ENCODE measurements at places on chromosomes 6 and 20.

- DNase-seq, result no peak
These were observed 87.9 kb upstream of the CDYL start for GRCh38 chr6:4687989-4688947.

- DNase-seq, result no peak
These were observed 172.6 kb downstream of the CD83 start for GRCh38 chr6:14290041-14290771.

DNA sequence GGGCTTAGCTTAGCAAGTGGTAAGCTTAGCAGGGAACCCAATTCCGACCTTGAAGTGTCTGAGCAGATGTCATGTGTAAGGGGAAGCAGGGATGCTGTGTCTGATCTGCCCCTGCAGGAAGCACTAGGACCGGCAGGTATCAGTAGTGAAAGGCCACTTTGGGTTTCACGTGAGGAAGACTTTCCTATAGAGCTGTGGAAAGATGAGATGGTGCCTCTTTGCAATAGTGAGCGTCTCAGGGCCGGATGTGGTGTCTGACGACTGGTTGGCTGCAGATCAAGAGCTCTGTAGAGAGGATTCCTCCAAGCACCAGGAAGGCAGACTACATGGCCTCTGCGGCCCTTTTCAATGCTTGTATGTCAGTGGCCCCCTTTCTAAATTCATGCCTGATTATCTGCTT is 98.3 kb downstream of the TIAM2 start:
- DNase-seq, result no peak

DNA sequence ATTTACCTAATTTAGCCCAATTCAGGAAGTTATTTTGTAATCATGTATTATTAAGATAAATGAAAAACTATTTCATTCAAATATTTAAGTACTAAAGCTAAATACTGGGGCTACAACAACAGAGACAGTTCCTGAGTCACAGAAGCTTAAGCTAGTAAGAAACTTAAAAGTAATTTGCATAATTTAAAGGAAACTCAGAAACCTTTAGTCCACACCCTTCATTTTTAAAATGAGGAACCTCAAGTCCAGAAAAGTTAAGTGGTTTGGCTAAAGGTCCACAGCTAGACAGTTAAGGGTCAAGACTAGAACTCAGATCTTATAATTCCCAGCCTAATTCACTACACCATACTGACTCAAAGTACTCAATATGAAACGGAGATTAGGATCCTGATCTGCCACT is 7.2 kb downstream of the LMBRD1 start:
- no peak for DNase-seq

DNA sequence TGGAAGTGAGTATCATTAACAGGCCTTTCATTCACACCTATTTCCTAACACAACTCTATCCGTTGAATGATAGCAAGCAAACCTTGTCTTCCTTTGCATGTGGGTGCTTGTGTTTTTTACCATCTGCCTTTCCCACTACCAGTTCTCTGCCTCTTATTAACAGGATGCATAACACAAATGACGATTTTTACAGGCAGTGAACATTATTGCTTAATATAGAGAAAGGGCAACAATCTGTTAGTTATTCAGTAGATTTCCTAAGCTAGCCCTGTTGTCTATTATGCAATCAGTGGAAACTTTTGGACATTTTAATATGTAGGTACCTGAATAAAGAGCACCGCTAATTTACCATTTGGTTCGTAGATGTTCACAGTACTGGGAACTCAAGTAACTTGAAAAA is 348.8 kb upstream of the PLCB4 start:
- no peak for DNase-seq

- DNase-seq, result no peak
These were observed 149.5 kb upstream of the BMP5 start for GRCh38 chr6:56024931-56025330.

DNA sequence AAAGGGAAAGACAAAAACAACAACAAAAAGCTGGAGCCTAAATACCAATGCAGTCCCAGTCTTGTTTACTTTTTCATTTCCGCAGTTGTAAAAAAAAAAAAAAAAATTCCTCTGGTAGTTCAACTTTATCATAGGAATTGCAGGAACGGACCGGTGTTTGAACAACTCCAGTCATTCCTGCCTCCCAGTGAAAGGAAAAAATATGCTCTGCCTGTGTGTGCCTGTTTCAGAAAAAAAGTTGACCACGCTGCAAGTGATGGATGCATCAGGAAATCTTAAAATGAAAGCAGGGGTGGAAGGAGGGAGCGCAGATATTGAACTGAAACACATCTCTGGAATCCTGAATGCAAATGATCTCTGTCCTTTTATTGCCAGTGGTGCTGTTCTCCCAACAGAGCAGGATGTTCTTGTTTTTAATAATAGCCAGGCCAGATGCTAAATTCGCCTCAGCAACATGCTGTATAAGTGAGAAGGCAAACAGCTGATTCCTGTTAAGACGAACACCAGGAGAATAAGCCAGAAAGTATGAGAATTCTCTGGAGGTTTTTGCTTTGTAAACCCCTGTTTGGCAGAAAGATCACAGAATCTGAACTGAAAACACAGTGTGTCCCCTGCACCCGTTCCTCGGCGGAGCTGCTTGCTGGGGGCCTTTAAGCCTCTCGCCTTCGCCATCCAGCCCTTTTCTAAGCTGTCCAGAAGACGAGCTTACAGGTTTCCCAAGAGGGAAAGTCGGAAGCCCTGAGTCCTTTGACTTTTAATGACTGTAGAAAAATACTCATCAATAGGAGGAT is 178.4 kb upstream of the SUPT3H start:
- DNase-seq, result no peak

DNA sequence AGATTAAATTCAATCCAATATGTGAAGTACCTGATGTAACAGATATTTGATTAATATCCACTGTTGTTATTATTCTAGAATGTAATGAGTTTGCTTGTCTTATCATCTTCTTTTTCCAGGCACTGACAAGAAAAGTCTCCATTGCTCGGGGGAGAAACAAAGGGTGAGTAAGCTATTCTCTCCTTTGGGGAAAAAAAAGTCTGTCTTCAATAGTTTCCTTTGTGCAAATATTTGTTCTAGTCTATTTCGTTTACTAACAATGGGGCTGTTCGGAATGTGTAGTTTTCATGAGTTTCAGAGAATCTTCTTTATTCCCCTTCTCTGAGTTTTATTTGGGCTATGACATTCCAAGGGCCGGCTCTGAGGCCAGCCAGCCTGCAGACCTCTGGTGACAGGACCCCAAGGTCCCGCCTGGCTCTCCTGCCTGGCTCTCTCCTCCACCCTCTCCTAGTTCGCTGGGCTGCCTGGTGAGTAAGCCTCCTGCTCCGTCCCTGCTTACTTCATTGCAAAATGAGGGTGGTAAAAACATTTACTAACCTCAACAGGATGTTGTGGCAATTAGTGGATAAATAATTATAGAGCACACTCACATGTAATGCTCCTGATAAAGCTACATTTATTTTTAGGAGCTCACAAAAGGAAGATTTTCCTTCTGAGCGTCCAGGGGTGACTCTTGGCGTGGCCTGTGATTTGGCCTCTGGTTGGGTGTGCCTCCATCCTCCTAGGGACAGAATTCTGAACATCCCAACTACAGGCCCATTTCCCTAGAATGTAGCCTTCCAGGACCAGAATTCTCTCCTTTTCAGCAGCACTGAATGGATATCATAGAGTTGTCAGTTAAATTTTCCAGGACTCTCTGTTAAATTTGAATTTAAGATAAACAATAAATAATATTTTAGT is 43.1 kb upstream of the SNX9 start:
- DNase-seq, result no peak

GRCh38 chr20:30491016-30491415 is 766.4 kb upstream of the DEFB115 start:
- DNase-seq, result no peak

DNA sequence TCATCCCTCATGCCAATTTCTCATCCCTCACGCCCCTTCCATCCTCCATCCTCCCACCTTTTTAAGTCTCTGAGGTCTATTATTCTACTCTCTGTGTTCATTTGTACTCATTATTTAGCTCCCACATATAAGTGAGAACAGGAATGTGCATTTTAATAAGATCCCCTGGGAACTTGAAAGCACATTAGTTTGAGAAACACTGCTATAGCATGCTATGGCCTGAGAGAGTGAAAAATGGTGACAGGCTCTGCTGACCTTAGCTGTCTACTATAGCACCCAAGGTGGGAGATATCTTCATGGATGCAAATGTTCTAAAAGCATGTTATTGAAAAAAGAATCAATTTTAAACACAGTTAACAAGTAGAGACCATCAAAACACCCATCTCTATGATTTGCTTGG is 712.0 kb downstream of the TFAP2A start:
- no peak for DNase-seq

Measured in stimulated activated naive CD4-positive, alpha-beta T cell (primary cell).